ENCODE measurements at places on chromosomes 7 and 10.

DNA sequence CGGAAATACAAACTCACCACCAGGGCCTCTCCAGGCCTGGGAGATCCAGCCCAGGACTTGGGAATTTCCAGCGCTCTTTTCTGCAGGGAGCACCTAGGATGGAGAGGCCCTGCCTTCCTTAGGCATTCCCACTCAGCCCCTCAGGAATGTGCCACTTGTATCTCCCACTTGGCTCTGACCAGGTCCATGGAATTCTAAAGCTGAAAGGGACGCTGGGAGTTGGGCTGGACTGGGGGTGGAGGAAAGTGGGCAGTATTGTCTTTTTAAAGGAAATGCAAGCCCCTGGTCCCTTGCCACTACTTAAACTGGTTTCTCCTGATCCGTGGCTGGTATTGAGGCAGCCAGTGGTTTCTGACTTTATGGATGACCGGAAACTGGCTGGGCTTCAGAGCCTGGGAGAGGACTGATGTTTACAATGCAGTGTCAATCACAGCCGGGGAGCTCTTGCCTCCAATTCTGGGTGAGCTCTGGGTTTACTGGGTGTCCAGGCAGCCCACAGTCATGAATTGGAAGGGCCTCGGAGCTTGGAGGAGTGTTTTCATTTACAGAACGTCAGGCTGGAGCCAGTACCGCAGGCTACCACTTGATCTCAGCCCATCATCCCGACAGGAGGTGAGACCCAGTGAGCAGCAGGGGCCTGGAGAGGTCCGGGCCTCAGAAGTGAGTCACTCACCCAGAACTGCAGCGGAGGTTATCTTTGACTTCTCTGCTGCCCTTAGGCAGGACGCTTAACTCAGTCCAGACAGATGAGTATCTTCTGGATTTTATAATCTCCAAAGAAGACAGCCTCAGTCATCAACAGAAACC lies 27.3 kb downstream of the AGAP3 start:
- H3K36me3 ChIP-seq, result peaks cover 6% of the 10 kb centered on the region
- no peak for DNase-seq
- H3K4me3 ChIP-seq, result peak overlapping the region; percentile 25
- no peak overlapping the region for H3K27ac ChIP-seq

- peaks cover 21% of the 10 kb centered on the region for H3K4me1 ChIP-seq
- DNase-seq, result no peak
- peak overlapping the region; percentile 98 for H3K27ac ChIP-seq
- peaks cover 8% of the 10 kb centered on the region for H3K36me3 ChIP-seq
Observed at GRCh38 chr7:100706672-100707311, 871 bp downstream of the POP7 start.

DNA sequence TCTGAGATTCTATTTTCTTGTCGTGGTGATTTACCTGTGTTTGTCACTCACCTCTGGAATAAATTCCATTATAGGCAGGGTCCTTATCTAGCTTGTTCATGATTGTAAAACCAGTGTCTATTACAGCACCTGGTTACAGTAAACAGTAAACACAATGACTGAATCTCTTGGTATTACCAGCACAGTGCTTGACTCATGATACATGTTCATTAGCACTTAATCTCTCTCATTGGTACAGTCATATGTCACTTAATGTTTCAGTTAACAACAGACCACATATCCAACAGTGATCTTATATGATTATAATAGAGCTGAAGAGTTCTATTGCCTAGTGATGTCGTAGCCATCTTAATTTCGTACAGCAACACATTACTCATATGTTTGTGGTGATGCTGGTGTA lies 1.6 kb upstream of the TASOR2 start:
- H3K4me1 ChIP-seq, result peaks cover 30% of the 10 kb centered on the region
- no peak for DNase-seq

- no peak for DNase-seq
- H3K27ac ChIP-seq, result no peak overlapping the region
- H3K27me3 ChIP-seq, result peaks cover 42% of the 10 kb centered on the region
- no peak overlapping the region for H3K4me3 ChIP-seq
- peaks cover 3% of the 10 kb centered on the region for H3K4me1 ChIP-seq
Observed at GRCh38 chr10:15723803-15724202, 4.1 kb upstream of the ITGA8 start.

- H3K27me3 ChIP-seq, result peaks cover 10% of the 10 kb centered on the region
- H3K36me3 ChIP-seq, result peaks cover 25% of the 10 kb centered on the region
- no peak overlapping the region for H3K27ac ChIP-seq
Observed at GRCh38 chr10:131898713-131899112, 2.1 kb upstream of the PPP2R2D start.

- H3K27ac ChIP-seq, result no peak overlapping the region
- H3K27me3 ChIP-seq, result no peaks in the 10 kb centered on the region
- DNase-seq, result no peak
- peaks cover 3% of the 10 kb centered on the region for H3K4me1 ChIP-seq
- peaks cover 4% of the 10 kb centered on the region for H3K36me3 ChIP-seq
Observed at GRCh38 chr10:132707121-132707775, 78.7 kb downstream of the NKX6-2 start.

DNA sequence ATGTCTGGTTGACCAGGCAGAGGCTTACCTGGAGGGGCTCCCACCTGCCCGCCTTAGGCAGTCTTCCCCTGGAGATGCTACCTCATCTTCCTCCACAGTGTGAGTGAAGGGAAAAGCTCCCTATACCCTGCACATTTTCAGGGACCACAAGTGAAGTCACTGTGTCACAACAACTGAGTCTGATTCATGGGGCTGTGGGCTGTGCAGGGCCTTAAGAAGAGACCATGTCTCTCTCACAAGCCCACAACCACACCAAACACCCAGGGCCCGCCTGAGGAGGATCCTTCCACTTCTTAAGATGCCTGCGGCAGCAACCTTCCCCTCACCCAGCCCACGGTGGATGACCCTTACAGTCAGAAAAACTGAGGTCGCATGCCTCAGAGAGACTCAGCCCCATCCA lies 118.3 kb downstream of the KMT2E start:
- peaks cover 40% of the 10 kb centered on the region for H3K4me1 ChIP-seq
- H3K27me3 ChIP-seq, result no peaks in the 10 kb centered on the region
- peaks cover 23% of the 10 kb centered on the region for H3K36me3 ChIP-seq
- no peak overlapping the region for H3K27ac ChIP-seq
- no peak for DNase-seq

DNA sequence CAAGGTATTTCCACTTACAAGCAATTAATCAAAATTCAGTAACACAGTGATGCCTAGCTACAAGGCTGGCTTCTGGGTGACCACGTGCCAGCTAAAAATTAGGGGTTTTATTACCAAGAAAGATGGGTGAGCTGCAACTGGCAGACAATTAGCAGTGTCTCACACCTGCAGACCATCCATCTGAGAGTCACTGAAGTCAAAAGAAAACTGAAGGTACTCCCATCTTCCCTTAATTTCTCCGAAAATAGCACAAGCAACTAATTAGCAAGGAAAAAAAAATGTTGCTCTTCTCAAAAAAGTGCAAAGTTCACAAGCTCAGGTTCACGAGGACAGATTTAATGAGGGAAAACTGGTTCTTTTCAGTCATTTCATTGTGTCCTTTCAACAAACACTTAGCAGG lies 28.4 kb downstream of the RSU1 start:
- peaks cover 20% of the 10 kb centered on the region for H3K36me3 ChIP-seq
- H3K27ac ChIP-seq, result peak overlapping the region; percentile 98
- peaks cover 39% of the 10 kb centered on the region for H3K4me1 ChIP-seq
- no peak for DNase-seq

DNA sequence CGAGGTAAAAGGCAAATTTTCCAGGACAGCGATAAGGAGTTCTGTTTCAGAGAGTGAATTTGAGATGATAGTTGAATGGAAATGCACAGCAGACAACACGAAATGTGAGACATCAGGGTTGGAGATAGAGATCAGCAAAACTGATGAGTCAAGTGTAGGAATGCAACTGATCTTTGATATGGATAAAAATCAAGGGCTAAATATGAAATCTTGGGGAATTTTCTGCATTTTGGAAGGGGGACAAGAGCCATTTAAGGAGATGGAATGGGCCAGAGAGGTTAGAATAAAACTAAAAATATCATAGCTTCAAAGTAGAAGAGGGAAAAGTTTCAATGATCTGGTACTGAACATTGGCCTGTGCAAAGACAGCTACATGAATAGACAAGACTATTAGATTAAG lies 11.5 kb downstream of the CISD1 start:
- peaks cover 6% of the 10 kb centered on the region for H3K36me3 ChIP-seq
- no peak for DNase-seq
- no peak overlapping the region for H3K27ac ChIP-seq
- no peak overlapping the region for H3K4me3 ChIP-seq
- H3K4me1 ChIP-seq, result peaks cover 23% of the 10 kb centered on the region

GRCh38 chr7:137325927-137326326 lies 17.6 kb downstream of the PTN start:
- H3K36me3 ChIP-seq, result no peaks in the 10 kb centered on the region
- H3K4me3 ChIP-seq, result no peak overlapping the region
- DNase-seq, result no peak
- no peaks in the 10 kb centered on the region for H3K4me1 ChIP-seq
- H3K27me3 ChIP-seq, result no peaks in the 10 kb centered on the region

- H3K4me1 ChIP-seq, result peaks cover 36% of the 10 kb centered on the region
- H3K4me3 ChIP-seq, result peak overlapping the region; percentile 12
- no peak overlapping the region for H3K27ac ChIP-seq
- DNase-seq, result no peak
- no peaks in the 10 kb centered on the region for H3K27me3 ChIP-seq
- H3K36me3 ChIP-seq, result no peaks in the 10 kb centered on the region
Observed at GRCh38 chr7:139680676-139681462, 96.9 kb downstream of the HIPK2 start.

DNA sequence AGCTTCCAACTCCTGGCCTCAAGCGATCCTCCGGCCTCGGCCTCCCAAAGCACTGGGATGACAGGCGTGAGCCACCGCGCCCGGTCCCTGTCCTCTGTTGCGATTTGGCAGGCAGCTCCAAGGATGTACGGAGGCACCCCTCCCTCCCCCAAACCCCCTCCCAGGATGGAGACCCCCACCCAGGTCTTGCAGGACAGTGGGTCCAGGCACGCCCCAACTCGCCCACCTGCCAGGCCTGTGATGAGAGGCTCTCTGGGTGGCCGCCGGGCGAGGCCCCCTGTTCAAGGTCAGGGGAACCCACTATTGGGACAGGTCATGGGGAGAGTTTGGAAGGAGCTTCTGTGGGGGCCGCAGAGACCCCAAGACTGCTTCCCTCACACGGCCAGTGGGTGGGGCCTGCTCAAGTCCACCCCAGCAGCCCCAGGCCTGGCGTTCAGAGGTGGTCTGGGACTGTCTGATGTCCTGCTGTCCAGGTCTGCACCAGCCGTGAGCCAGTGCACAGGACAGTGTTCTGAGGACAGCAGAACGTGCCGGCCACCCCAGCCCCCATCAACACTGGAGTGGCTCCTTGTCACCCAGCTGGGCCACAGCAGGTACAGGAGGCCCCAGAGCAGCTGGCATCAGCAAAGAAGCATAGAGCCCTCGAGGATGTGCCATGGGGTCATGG lies 2.5 kb downstream of the ADAP1 start:
- DNase-seq, result no peak
- H3K36me3 ChIP-seq, result peaks cover 2% of the 10 kb centered on the region
- H3K4me1 ChIP-seq, result peaks cover 20% of the 10 kb centered on the region

GRCh38 chr7:111083413-111083812 lies 7.5 kb upstream of the LRRN3 start:
- no peaks in the 10 kb centered on the region for H3K27me3 ChIP-seq
- peak overlapping the region; percentile 19 for H3K4me3 ChIP-seq
- H3K36me3 ChIP-seq, result no peaks in the 10 kb centered on the region
- peaks cover 32% of the 10 kb centered on the region for H3K4me1 ChIP-seq
- DNase-seq, result peak; percentile 44

DNA sequence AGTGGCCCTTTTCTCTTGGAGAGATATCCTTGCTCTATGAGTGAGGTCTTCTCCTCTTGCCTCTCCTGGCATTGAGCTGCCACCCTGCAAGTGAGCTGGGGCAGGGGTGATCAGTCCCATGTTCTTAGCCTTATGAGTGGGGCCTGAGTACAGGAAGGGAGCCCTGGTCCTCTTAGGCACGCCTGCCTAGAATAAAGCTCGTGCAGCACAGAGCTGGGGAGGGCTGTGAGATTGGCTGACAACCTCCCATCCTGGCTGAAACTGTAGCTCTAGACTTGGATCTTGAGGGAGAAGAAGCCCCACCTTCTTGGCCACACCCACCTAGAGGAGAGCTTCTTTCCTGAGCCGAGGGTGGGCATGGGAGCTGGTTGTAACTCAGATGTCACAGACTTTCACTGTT lies 305.0 kb upstream of the ZNF32 start:
- H3K36me3 ChIP-seq, result peaks cover 2% of the 10 kb centered on the region
- H3K27ac ChIP-seq, result no peak overlapping the region
- no peak overlapping the region for H3K4me3 ChIP-seq
- no peaks in the 10 kb centered on the region for H3K4me1 ChIP-seq

DNA sequence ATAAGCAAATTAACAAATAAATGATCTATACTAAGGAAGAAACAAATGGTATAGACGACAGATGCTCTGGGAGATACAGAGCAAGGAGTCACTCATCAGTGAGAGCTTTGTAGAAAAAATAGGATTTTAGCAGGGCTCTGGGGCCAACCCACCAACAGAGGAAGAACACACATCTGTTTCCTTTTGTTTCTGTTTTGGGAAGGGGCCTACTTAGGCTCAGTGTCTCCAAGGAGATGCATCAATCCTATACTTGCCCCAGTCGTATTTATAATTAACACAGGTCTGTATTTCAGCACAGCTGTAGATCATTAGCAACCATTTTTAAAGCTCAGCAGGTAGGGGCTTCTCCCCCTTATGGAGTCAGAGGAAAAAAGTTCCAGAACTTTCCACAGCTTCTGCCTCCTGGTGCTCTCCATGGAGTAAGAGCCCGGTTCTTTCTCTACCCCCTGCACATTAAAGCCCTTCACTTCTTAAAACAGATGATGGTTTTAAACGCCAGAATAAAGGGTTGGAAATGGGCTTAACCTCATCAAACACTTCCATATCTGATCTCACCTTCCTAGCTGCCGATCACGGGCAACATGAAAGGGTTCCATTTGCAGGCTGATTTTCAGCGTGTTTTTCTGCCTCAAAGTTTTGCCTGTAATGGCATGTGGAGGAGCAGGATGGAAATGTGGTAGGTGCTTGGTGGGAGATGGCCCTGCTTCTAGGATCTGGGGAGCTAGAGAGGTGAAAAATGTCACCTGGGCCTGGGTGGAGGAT lies 291.7 kb downstream of the TCF7L2 start:
- H3K4me1 ChIP-seq, result no peaks in the 10 kb centered on the region
- H3K27me3 ChIP-seq, result peaks cover 75% of the 10 kb centered on the region
- DNase-seq, result no peak
- no peak overlapping the region for H3K4me3 ChIP-seq
- H3K36me3 ChIP-seq, result no peaks in the 10 kb centered on the region

- peaks cover 24% of the 10 kb centered on the region for H3K27me3 ChIP-seq
- no peak overlapping the region for H3K27ac ChIP-seq
- no peaks in the 10 kb centered on the region for H3K36me3 ChIP-seq
- no peaks in the 10 kb centered on the region for H3K4me1 ChIP-seq
- no peak overlapping the region for H3K4me3 ChIP-seq
Observed at GRCh38 chr7:158373476-158374133, 214.0 kb downstream of the PTPRN2 start.

Data from central memory CD8-positive, alpha-beta T cell (primary cell).